ENCODE measurements at places on chromosomes 1 and 21.

DNA sequence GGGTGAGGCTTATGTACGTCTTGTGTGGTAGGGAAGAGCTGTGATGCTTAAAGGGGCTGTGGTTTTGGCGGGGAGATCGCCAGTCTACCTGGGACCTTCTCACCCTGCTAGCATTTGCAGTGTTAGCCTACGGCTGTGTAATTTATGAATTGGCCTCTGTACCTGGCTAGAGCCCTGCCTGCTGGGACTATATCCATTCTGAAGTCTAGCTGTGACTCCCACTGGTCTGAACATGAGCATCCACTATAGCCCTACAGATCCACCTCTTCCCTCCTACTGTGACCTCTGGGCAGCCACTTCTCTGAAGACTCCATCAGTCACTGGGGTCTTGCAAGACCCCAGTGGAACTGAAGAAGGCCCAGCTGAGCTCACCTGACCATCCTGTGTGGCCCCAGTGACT is 73.7 kb downstream of the MT1HL1 start:
- DNase-seq = no peak

GRCh38 chr1:18962855-18963737 is 6.6 kb upstream of the IFFO2 start:
- no peak for DNase-seq

DNA sequence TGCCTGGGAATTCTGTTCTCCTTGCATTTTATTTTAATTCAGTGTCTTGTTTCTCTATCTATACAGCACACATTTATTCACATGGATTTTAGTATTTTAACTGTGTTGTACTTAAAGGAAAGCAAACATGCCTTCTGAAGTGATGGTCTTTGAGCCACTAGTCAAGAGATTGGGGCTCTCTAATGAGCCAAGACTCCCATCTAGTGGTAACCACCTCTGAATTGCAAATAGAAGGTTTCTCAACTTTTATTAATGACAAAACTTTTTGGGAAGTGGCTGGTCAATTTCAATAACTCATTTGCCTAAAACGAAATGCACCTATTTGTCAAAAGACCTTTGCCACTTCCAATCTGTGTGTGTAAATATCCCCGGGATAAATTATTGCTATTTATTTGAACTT is 199.6 kb downstream of the LTN1 start:
- DNase-seq = no peak

DNA sequence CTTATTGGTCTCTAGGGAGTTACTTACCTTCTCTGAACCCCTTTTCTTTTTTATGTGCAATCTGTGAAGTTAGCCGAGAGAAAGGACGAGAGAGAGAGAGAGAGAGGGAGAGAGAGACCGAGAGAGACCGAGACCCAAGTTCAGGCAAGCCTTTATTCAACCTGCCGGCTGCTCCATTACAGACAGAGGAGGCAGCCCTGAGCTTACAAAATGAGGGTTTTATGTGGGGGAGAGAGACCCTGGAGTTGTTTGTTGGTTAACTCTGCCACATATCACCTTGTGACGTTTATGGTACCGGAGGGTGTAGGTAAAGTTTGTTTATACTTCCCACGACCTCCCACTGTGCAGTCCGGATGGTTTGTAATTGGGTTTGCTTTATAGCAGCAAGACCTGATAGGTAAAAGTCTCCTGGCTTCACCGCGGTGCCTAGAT is 1.5 kb upstream of the MCOLN3 start:
- DNase-seq = no peak

GRCh38 chr1:242228991-242229390 is 230.1 kb upstream of the MAP1LC3C start:
- DNase-seq = no peak

GRCh38 chr1:69567652-69568420 is at the start of gene LRRC7:
Gene LRRC7 (plus strand): TSS chr1:69567922. CDS start chr1:69568640, 718 bp downstream.
- no peak for DNase-seq

All from activated naive CD4-positive, alpha-beta T cell (primary cell).